Activated CD4-positive, CD25-positive, alpha-beta regulatory T cell treated with anti-CD3 and anti-CD28 coated beads, Interleukin-2, amount 50 U/mL, for 24 hours (primary cell): ENCODE measurements at places on chromosomes 3 and 15.

- no peak for ATAC-seq
Observed at GRCh38 chr15:55991802-55992768, 1.3 kb downstream of the NEDD4 start.

DNA sequence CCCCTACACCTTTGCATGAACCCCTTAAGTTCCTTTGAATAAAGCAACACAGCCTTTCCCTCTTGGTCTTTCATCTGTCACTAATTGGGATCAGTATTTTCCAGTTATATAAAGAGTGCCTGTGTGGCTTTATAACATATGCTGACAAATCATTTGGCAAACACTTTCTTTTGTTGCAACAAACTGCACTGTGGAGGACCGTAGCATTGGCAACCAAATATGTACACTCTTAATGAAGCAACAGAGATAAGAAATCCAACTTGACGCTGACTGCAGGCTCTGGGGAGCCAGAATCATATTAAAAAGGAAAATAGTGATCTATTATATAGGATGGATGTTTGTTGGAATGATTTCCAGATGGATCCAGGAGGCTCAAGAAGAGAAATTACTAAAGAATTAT, 120.1 kb upstream of the PRICKLE2 start:
- no peak for ATAC-seq

- no peak for ATAC-seq
Observed at GRCh38 chr3:65265942-65266590, 578.3 kb upstream of the ADAMTS9 start.

DNA sequence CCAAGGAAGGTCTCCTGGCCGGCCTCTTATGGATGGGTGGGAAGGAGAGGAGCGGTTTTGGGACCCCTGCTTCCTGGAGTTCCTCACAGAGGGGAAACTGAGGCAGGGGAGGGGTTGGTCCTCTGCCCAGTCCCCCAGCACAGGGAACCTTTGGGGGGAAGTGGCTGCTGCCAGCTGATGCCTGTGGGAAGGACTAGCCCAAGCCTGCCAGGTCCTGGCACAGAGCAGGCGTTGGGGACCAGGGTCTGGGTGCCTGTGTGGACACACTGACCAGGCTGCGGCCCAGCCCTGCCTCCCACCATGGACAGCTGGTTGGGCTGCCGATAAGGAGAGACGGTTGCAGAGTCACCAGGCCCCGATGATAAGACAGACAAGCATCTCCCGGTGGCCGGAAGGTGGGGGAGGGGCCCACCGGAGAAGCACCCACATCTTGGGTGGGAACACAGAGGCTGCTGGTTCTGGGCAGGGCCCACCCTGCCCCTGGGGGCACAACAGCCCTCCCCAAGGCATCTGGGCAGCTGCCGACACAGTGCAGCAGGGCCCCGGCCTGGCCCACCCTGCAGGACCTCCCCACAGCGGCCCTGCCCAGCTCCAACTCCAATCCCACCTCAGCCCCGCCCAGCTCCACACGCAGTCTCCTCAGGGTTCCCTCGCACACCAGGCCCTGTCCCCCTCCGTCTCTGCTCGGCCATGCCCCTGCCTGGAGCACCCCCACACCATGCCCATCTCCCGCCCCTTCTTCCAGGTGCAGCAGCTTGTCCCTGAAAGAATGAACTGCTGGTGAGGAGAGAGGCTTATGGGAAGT, 50.7 kb downstream of the DNAJB8 start:
- ATAC-seq: no peak

- no peak for ATAC-seq
Observed at GRCh38 chr3:45104715-45105711, 41.2 kb downstream of the CDCP1 start.

DNA sequence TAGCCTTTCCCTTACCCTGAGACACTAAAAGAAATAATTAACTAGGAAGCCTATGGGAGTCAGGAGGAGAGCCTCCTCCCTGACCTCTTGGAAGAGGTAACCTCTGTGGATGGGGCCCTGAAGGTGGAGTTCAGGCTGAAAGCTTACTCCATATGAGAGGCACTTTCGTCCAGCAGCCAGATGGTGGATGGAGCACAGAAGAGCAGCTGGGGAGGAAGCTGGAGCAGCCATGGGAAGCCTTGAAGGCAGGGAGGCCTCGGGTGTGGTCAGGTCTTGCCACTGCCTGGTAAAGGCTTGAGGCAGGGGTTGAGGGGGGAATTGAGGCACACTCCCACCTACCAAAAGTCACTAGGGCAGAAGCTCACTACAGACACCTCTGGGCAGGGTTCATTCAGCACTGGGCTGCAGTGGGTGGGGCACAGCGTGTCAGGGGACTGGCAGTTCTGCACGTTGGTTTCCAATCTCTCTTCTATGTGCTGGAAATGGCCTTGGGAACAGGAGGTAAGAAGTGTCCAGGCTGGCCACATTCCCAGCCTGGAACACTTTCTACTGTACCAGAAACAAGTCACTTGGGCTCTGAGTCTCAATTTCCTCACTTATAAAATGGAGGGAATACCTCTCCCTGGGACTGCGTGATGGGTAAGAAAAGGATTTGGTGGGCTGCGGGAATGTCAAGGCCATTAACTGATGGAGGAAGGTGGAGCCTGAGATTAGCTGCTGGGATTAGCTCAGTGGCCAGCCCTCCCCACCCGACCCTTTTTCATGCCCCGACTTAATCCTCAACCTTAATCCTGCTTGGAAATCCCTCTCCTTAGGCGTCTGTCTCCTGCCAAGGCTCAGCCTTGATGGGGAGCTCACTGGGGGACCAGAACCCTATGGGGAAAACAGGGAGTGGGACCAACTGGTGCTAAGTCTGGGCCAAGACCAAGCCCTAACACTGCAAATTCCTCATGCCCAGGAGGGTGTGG, 5.4 kb downstream of the PCBP4 start:
- no peak for ATAC-seq

DNA sequence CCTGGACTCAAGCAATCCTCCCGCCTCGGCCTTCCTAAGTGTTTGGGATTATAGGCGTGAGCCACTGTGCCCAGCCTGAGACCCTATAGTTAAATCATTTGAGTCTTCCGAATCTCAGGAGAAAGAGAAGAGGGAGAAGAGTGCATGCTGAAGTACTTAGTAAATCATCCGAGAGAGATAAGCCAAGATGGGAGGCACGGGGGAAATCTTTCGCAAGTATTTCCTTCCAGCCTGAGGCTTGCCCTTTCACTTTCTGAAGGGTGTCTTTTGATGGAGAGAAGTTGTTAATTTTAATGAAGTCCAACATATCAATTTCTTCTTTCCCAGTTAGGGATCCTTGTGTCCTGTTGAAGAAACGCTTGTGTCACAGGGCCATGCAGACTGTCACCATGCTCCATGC, 97.1 kb upstream of the SLC6A6 start:
- no peak for ATAC-seq

DNA sequence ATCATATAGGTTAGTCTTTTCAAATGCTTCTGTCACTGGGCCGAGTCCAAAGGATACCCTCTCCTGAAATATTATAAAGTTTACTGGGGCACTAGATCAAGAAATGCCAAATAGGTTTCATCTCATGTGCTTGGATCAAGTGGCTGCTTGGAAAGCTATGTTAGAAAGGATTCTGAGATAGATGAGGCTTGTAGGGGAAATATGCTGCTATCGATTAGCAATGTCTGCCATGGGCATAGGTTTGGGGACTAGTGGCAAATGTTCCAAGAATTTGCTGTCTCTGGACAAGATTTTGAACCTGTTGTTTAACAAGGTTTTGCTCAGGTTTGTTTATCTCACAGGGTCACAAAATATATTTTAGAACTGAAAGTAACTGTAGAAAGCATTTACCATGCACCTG, 23.0 kb upstream of the UBE2Q2 start:
- ATAC-seq: no peak

GRCh38 chr15:88624971-88625490, 3.9 kb downstream of the AEN start:
- ATAC-seq: no peak
